ENCODE measurements at places on chromosomes 13 and 19.

DNA sequence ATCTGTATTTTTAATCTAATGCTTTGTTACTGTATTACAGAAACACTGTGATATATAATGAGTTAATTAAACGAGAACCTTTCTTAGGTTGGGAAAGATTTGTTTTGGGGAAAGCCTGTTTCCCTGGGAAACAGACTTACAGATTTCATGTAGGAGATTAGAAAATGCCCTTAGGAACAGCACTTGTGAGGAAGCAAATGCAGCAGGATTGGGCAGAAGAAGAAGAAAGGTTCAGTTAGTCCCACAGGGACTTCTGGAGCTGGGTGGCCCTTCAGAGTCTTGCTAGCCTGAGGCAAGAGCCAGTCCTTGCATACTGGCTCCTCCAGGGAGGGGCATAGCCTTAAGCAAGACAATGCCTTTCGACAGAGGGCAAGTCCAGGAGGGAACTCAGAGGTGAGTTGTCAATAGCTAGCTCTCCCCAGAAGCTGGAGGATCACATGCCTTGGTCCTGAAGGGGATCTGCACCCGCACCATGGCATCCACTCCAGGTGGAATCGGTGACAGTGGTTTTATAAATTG is 36.8 kb downstream of the N4BP2L1 start:
- DNase-seq: no peak

DNA sequence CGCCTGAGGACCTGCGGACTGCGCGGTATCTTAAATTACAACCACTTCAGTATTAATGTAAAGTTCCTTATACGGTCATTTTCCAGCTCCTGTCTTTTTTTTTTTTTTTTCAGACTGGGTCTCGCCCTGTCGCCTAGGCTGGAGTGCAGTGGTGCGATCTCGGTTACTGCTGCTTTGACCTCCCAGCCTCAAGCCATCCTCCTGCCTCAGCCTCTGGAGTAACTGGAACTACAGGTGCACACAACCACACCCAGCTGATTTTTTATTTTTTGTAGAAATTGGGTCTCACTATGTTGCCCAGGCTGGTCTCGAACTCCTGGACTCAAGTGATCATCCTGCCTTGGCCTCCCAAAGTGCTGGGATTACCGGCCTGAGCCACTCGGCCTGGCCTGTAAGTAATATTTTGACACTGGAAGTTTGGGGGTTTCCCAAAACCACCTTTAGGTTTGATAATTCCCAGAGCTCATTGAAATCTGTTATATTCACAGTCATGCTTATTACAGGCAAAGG is 406 bp upstream of the EID2B start:
- DNase-seq: no peak

DNA sequence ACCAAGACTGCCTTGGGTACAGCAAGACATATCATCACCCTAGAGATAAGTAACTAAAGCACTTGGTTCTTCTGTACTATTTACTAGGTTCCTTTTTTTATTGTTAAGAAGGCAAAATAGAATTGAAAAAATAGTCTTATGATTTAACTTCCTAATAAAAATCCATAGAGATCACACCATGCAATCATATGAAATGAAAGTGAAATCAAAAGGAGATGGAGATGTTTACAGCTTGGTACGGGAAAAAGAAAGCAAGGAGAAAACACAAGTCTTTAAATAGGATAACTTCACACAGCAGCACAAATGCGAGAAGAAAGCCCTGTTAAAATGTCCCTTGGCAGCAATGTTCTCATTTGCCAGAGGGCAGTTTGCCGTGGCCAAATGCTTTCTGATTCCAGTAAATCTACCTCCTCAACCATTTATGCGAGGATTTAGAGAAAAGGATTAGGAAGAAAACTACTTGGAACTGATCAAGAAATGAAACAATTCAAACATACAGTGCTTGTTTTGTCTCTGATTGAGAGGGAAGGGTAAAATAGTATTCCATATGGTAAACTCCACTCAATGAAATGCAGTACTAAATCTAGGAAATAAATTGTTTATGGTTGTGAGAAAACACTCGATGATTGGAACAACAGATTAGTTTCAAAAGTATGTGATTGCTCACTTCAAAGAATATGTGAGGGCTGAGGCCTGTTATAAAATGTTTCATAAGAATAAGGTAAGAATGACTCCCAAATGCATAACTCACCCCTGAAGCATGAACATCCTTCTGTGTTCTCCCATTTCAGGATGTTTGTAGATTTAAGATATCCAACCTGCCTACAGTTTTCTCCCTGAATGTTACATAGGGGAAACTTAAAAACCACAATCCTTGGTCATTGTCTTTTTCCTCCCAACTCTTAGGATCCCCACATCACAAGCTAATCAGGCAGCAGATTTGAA is 487.8 kb downstream of the DACH1 start:
- DNase-seq: no peak

DNA sequence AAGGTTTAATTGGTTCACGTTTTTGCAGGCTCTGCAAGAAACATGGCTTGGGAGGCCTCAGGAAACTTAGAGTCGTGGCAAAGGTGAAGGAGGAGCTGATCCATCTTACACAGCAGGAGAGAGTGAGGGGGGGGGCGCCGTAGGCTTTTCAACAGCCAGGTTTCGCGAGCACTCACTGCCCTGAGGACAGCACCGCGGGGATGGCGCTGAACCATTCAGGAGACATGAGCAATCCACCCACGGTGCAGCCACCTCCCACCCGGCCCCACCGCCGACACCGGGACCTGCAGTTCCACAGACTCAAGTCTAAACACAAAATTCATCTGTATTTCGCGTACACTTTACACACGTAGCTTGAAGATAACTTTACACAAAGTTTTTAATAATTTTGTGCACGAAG is 73.6 kb downstream of the KDM4B start:
- DNase-seq: no peak

GRCh38 chr13:24668955-24669582 is 11.1 kb upstream of the ATP12A start:
- no peak for DNase-seq

DNA sequence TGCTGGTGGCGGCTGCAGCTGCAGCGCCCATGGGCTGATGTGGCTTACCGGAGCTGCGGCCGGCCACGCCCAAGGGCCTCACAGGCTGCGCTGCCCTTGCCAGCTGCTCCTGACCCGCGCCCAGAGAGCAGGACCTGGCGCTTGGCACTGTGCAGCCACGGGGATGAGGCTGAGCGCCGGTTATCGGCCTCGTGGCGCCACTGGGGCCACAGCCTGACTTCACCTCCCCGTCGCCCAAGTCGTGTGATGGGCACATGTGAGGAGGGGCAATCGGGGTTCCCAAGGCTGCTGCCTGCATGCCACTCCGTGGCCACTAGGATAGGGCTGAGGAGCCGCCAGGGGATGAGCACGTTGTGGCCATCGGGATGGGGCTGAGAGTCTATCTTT is 77.2 kb upstream of the PABPC3 start:
- no peak for DNase-seq

GRCh38 chr13:32080328-32080744 is 48.8 kb downstream of the FRY start:
- no peak for DNase-seq

DNA sequence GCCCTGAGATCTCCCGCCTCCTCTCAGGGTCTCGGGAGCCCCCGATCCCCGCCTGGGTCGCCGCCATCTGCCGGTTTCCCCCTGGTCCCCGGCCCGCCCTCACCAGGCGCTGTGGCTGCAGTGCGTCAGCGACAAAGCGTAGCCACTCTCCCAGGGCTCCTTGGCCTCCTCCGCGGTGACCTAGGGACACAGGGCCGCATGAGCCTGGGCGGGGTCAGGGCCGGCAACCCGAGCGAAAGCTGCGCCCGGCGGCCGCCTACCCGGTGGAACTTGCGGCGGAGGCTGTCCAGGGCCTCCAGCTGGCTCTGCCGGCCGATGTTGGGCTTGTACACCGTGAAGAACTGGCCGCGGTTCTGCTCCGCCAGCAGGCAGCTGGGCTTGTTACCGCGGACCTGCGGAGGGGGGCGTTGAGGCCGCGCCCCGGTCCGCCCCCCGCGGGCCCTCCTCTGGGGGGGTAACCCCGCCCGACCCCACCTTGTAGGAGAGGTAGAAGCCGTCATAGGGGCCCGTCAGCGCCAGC is 5.3 kb downstream of the GPX4 start:
- no peak for DNase-seq

DNA sequence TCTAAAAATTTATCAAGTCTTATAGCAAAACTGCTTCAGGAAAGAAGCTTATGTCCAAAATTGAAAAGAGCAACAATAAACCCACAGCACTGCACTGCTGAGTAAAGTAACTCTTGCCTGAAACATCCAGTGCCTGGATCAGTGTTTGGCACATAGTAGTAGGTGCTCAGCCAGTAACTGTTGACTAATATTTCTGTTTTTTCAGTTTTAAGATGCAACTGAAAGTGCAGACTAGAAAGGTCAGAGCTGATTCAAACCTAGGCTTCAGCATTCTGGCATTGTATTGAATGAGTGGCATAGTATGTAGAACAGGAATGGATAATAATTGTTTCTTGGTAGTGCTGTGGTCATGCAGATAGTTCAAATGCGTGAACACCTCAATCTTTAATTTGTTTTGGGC is 67.6 kb downstream of the UBL3 start:
- DNase-seq: no peak

DNA sequence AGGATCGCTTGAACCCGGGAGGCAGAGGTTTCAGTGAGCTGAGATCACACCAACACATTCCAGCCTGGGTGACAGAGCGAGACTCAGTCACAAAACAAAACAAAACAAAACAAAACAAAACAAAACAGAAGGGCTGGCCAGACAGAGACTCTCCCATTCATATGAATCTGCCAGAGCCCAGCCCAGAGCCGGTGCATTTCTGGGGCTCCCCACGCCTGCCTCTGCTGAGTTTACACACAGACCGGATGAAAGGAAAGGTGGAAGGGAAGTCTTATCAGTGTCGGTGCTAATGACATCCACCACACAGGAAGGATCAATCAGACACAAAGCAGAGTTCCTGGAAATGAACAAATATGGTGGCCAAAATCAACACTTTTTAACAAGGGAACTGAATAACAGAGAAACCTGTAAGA is 6.8 kb downstream of the TRAPPC6A start:
- DNase-seq: no peak

- no peak for DNase-seq
Observed at GRCh38 chr19:19530423-19530804, 1.7 kb downstream of the YJEFN3 start.

DNA sequence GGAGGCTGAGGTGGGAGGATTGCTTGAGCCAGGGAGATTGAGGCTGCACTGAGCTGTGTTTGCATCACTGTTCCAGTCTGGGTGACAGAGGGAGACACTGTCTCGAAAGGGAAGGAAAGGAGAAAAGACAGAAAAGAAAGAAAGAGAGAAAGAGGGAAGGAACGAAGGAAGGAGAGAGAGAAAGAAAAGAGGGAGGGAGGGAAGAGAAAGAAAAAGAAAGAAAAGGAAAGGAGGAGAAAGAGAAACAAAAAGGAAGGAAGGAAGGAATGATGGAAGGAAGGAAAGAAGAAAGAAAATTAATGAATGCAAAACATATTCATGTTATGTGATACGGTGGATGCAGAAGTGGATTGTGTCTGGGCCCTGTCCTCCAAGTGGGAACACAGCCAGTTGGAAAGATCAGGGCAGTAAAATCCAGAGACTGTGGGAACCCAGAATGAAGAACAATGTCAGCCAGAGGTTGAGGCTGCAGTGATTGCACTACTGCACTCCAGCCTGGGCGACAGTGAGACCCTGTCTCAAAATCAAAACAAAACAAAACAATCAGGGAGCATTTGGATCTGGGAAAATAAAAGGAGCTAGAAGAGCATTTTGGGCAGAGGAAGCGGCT is 6.2 kb downstream of the PHLDB3 start:
- no peak for DNase-seq

GRCh38 chr13:110913322-110914080 is 1.4 kb downstream of the ANKRD10 start:
- no peak for DNase-seq
